ENCODE measurements at places on chromosomes 7 and 10. TPM values are rescaled to one million over a fixed set of nuclear protein-coding genes. Genes with fewer than 3 reads are reported as not detected.

DNA sequence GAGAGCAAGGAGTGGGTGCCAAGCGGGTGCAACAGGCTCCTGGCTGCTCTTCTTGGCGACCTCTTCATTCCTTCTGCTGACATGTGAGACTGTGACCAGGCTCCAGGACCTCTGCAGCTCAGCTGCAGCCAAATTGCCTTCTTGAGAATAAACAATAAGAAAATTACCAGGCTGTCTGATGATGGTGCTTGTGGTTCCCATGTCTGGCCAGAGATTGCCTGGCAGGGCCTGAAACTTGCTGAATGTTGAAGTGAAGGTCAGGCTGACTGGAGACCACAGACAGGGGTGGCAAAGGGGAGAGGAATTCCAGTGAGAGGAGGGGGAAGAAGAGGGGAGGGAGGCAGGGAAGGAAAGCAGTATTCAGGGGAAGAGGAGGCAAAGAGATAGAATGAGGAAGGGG, 497.4 kb upstream of the PODXL start:
- no peak for DNase-seq

DNA sequence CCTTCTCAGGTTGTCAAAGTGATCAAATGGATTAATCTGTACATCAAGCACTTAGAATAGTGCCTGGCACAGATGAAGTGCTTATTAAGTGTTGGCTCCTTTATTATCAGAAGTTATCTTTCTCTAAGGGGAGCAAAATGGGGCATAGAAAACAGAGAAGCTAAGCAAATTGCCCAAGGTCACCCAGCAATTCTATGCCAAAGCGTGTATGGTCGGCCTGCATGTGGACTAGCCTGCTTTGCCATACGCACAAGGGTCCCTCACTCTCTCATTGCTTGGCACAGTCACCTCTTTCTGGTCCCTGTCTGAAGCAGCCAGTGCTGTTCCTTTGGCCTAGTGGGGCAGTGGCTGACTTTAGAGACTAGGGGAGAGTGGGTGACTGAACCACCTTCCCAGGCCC, 45.3 kb downstream of the CDH23 start:
- no peak for DNase-seq

DNA sequence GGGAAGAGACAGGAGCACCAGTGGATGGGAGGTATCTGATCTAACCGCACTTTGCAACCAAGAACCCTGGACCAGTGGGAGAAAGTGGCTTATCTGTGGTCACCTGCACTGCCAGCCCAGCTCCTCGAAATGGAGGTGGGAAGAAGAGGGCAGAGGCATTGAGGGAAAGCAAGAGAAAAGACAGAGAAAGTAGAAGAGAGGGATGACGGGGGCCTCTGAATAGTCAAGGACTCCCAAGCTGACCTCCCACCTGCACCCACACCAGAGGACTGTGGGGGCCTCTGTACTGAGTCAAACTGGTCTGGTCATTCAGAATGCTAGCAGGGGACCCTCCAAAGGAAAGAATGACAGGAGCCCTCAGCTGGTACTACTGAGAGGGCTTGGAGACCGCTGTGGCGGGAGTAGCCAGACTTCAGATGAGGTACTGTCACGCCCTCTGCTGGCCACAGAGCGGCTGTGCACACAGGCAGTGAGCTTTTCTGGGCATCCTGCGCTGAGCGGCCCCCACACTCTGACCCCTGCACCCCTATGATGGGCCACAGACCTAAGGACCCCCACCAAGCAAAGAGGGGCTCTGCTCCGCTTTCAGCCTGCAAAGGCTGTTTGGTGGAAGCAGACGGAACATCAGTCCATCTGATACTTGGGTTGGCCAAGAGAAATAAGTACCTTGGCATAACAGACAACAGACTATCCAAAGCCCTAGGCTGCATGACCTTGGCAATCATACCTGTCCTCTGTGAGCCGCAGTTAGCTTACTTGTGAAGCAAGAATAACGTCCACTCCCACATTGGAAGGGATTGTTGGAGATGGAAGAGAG, 112.9 kb downstream of the COL13A1 start:
- peak; percentile 86 for DNase-seq

- no peak for DNase-seq
Measured at GRCh38 chr10:112526139-112526538, 79.1 kb downstream of the VTI1A start.

- DNase-seq: no peak
Measured at GRCh38 chr7:113504142-113504541, 385.8 kb upstream of the SMIM30 start.

DNA sequence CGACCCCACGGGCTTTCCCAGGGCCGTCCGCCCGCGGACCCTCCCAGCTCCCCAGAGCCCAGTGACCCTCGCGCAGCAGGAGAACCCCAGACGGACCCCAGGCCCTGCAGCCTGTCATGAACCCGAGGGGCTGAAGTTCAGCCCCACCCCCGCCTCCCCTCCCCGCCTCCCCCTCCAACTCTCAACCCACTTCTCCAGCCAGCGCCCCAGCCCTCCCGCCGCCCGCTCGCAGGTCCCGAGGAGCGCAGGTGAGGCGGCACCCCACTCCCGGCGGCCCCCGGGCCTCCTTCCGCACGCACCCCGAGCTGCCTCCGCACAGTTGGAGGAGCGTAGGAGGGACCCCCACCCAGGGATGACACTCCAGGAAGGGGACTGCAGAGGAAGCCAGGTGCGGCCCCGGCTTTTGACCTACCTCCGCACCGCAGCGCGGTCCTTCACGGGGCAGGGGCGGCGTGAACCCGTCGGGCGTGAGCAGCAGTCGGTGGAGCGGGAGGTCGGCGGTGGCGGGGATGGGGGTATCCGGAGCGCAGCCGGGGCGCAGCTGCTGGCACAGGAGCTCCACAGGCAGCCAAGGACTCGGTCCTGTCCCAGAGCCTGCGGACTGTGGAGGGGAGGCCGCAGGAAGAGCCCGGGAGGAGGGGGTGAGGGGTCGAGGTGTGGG, at the start of gene TMEM176A:
Gene TMEM176A (plus strand): TSS at position 189 of the 661 bp plus-strand sequence. CDS start 782 bp downstream, outside the sequence.
- DNase-seq: no peak

DNA sequence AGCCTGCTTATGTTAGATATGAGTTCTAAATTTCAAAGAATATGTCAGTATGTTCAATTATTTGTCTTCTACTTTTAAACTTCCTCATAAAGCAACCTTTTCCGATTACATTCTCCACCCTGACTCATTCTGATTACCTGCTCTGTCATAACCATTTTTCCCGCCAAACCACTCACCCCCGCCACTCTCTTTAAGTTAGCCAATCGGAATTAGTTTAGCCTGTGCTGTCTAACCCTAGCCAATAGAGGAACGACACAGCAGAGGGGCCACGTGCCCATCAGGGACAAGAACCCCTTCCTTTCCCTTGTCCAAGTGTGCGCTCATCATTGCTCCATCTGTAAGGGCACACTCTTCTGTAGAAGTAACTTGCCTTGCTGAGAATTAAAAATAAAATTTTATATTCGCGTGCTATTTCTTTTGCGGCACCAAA, 91.4 kb downstream of the CCDC71L start:
- no peak for DNase-seq

DNA sequence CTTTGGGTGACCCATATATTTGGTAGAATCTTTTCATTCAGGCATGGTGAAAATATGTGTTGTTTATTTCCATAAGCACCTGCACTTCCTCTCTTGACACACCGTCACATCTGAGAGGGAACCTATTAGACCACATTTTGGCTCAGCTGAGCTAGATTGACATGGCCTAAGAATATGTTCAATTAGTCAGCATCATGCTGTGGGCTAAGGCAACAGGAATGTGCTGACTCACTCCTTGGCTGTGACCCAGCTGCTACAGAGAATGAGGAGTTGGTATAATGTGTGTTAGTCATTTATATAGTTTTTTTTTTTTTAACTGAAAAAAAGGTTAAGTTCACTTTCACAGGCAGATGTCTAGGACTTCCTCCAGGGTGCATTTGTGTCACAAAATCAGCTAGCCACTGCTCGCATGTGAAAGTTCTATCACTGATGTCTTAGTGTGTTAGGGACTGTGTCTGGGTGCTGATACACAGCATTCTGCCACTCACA, 180.6 kb downstream of the SEMA3E start:
- no peak for DNase-seq

GRCh38 chr7:134878746-134879357, 99.4 kb downstream of the CALD1 start:
- DNase-seq: no peak

- DNase-seq: peak; percentile 51
Measured at GRCh38 chr10:70600512-70601395, 1.8 kb downstream of the PRF1 start.

DNA sequence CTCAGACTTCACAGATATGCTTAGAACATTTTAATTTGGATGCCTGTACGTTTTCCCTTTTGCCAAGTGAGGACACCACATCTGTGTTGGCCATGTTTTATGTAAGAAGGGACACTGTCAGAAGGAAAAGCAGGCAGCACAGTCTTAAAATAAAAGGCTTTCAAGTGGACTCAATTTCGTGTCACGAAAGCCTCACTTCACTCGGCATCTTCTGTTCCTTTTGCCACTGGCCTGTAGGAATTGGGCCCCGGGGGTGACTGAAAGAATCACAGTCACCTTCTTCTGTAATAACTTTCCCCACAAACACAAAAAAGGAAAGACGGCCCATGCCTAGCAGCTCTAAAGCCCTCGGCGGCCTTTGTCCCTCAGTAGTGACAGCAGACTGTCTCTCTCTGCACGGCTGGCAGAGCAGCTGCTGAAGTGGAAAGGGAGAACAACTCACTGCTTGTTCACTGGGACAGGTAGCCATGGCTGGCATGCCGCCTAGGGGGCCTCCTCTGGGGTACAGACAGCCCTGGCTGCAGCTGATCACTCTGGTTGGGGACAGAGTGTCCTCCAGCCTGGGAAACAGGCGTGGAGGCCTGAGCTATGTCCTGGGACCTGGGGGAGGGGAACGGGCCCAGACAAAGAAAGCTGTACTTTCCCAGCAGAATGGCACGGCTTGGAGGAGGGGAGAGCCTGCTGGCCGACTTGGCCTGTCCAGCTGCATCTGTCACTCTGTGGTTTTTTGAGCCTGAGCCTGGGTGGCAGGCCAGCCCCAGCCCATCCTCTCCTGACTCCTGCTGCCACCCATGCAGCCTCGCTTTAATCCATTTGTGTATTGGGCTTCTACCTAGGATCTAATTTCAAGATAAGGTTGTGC, 4.4 kb downstream of the RASSF4 start:
- no peak for DNase-seq

- no peak for DNase-seq
Measured at GRCh38 chr7:107404740-107405537, 64.9 kb upstream of the GPR22 start.

LIPK gene
- total RNA-seq: not detected

NUTM2E gene
- 0.19 TPM for total RNA-seq

CNOT4 gene
- total RNA-seq: 26.3 TPM

WEE2 gene
- not detected for total RNA-seq

C10orf95 gene
- total RNA-seq: 0.33 TPM

CFAP43 gene
- not detected for total RNA-seq
